Left renal cortex interstitium (tissue), 4 donors: ENCODE measurements at places on chromosomes 2 and 18.

GRCh38 chr2:109284826-109285225, 155.8 kb downstream of the SH3RF3 start:
- DNase-seq, result no peak

DNA sequence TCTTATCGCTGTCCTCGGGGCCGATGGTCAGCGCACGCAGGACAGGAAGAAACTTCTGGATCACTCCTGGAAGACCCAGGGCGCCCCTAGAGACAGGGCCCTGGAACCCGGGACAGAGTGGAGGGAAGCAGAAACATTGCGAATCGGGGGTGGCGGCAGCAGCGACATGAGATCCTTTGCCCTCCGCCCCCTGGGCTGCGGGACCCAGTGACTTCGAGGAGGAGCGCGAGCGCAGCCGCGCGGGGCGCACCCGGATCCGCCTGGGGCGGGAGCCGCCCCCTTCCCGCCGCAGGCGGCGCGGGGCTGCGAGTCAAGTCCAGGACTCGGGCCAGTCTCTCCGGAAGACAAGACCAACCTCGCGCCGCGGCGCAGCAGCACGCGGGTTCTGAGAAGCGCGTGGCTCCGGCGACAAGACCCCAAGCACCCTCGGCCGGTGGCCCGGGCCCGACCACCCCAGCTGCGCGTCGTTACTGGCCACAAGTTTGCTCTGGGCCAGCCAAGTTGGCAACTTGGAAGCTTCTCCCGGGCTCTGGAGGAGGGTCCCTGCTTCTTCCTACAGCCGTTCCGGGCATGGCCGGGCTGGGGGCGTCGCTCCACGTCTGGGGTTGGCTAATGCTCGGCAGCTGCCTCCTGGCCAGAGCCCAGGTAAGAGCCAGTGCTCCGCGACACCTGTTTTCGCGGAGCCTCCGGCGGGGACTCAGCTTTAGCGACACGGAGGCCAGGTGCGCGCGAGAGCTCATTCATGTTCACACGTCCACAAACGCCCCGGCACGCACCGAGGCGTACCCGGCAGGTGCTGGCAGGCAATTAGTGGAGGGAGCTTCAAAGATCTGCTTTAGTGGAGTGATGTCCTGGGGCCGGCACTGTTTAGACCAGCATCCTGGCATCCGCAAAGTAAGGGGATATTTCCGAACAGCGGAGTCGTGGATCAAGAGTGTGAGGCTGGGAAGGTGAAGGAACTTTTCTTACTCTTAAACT, at the start of gene PTH2R:
Gene PTH2R, plus strand, starts transcription at position 319 of the 978 bp plus-strand sequence. Its CDS starts 252 bp downstream, at position 571.
- DNase-seq, result no peak

DNA sequence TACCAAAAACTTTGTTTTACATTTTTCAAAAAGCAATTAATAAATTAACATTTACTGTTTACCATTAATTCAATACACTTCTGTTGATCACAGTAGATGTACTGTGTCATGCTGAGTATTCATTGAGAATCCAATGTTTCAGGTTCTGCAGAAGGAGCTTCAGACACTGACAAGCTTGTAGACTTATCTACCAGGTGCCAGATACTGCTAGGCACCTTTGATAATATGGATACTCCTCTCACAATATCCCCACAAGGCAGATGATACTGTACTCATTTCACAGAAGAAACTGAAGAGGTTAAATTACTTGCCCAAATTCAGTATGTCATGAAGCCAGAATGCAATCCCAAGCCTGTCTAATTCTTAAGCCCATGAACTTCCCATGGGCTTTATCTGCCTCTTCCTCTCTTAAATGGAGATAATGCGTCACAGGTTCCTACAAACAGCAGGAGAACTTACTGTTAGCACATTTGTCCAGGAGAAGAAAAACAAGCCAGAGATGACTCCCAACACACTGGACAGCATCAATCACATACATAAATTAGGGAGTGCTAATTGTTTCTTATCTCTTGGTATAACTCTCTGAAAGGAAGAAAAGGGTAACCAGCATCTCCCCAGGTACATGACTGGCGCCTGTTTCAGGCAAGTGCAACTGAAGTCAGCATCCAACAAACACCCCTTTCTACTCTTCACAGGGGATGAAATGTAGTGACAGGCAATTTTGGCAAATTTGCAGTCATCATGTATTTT, 27.4 kb downstream of the ITSN2 start:
- DNase-seq, result no peak

- DNase-seq, result no peak
Observed at GRCh38 chr2:239911641-239912071, 113.5 kb downstream of the NDUFA10 start.

DNA sequence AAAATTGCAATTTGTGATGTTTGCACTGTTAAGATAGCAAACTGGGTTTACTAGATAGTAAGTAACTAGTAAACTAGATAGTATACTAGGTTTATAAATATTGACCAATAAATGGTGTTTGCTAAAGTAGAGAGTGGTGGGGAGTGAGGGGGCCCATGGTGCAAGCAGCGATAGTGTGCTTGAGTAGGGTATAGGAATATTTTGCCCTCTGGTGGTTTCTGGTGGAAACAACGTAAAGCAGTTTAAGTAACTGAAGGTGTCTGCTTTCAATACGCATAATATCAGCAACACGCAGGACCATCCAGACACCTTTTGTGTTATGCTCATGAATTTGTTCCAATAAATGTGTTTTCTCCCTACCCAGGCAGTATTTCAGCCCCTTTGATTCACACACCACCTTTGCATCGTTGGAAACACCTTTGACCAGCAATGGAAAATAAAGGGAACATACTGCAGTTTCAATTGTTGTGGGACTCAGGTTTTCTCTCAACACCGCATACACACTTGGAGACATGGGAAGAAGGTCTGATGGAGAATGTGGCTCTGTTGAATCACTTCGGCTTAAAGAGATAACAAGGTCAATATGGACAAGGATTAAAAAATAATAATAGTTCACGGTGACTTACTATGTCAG, 16.7 kb upstream of the STAT1 start:
- DNase-seq, result no peak

- no peak for DNase-seq
Observed at GRCh38 chr2:15968280-15969178, 28.2 kb downstream of the MYCN start.

- DNase-seq, result no peak
Observed at GRCh38 chr18:48943333-48943732, 7.4 kb downstream of the SMAD7 start.

- peak; percentile 26 for DNase-seq
Observed at GRCh38 chr18:55510809-55511208, 77.2 kb downstream of the TCF4 start.

DNA sequence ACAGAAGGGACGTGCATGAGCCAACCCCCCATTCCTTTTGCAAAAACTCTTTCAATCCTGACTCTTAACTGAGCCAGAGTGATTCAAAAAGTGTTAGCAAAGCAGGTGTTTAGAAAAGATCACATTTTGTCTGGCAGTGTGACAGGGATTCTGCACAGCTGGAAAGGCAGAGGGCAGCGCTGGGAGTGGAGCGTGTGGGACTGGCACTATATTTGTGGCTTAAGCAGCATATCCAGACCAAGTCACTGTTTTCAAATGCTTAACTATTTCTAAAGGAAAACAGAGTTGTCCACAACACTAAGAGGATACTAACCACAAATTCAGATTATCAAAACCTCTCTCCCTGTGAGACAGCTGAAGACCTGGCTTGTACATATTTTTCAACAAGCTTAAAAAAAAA, 19.0 kb downstream of the CABYR start:
- DNase-seq, result no peak

DNA sequence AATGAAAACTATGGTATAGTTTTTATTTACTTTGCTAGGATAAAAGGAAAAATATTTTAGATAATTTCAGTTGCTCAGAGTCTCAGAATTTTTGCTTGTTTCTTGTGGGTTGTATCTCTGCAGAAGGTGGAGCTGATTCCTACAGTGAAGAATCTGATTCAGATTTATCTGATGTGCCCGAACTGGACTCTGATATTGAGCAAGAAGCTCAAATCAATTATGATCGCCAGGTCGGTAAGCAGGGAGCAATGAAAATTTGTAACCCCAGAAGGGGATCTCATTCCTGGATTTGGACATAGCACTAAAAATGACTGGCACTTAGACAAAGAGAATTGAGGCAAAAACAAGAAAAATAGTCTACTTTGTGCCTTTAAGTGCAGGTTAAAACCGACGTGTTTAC, 140.2 kb downstream of the EML6 start:
- no peak for DNase-seq

GRCh38 chr2:24083567-24084385, 858 bp downstream of the TP53I3 start:
- DNase-seq, result peak; percentile 60

- no peak for DNase-seq
Observed at GRCh38 chr18:7367336-7367735, 136.4 kb downstream of the LRRC30 start.

- DNase-seq, result no peak
Observed at GRCh38 chr2:128308284-128308731, 10.4 kb downstream of the HS6ST1 start.

- no peak for DNase-seq
Observed at GRCh38 chr2:207408086-207408794, 121.5 kb upstream of the CREB1 start.

- no peak for DNase-seq
Observed at GRCh38 chr18:56306797-56307196, 331.6 kb downstream of the TXNL1 start.

- no peak for DNase-seq
Observed at GRCh38 chr2:174574657-174575056, 22.9 kb downstream of the WIPF1 start.

GRCh38 chr18:12885500-12885899, 1.5 kb upstream of the PTPN2 start:
- DNase-seq, result no peak

- no peak for DNase-seq
Observed at GRCh38 chr2:118012778-118013177, 1.1 kb downstream of the CCDC93 start.

GRCh38 chr2:68466361-68466777, 725 bp downstream of the FBXO48 start:
- DNase-seq, result peak; percentile 31

- no peak for DNase-seq
Observed at GRCh38 chr2:46836295-46837111, 79.1 kb downstream of the MCFD2 start.

- DNase-seq, result no peak
Observed at GRCh38 chr2:198273660-198274059, 469.3 kb downstream of the PLCL1 start.

DNA sequence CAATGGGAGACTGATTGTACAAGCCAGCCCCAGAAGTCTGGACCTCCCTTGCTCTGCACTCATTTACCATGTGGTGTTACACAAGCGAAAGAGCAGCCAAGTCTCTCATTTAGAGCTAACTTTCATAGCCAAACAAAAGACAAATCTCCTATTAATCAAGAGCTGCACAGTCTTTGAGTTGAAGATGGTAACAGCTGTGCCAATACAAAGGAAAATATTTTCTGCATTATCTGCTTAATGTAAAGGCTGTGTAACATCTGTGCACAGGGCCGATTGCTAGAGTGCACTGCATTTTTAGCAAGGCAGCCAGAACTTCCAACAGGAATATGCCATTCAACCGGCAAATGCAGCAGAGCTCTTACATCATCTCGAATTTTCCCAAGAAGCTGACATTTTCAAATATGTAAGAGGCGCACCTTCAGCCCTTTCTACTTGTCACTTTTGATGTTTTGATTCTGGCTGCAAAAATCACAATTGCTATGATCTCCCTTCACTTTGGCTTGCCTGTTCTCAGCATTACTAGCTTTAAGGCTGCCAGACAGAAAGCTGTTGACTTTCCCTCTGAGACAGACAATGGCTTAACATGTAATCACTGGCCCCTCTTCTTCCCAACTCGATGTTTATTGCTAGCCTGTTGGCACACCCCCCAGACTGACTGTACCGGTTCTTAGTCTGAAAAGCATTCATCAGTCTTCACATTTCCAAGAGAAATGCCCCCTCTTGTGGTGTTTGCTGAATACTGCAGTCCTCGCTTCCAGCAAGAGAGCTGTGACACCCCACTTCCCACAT, 96.9 kb upstream of the TANK start:
- peak; percentile 79 for DNase-seq

- DNase-seq, result no peak
Observed at GRCh38 chr2:240820607-240821428, 799 bp upstream of the KIF1A start.

- DNase-seq, result no peak
Observed at GRCh38 chr2:136134126-136134525, 16.2 kb upstream of the CXCR4 start.

DNA sequence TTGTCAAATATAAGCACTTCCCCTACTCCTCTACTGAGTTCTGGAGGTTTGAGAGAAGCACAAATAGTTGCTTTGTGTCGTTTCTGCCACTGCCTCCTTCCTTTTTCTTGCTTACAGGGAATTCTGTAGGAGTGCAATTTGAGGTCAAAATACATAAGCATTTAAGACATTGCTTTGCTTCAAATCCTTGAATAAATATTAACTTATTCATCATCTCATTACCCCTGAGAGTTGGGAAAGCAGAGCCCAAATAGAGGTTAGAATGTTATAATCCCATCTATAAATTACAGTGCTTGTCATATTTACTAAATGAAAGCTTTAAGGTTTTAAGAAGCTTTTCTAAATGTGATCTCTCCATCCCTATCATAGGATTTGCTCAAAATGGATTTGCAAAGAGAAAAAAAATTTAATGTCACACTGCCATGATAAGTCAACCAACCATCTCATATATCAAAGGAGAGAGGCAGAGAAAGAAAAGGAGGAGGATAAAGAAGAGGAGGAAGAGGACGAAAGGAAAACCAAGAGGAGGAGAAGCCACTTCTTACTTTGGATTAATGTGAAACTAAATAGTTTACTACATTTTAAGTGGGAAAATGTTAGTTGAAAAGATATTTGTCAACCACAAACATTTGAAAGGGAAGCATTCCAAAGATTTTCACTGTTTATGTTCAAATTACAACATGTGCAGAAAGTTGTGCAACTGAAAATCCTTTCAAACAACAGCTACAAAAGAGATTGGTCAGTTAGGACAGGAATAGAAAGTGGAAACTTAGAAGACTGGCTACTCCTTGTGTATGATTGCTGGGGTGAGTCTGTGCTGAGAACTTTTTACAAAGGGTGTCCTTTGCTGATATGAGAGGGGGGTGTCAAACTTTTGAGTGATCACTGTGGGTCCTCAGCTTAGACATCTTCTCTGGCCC, 277.3 kb upstream of the FN1 start:
- DNase-seq, result no peak

GRCh38 chr2:68172521-68172920, 14.8 kb downstream of the PNO1 start:
- no peak for DNase-seq

DNA sequence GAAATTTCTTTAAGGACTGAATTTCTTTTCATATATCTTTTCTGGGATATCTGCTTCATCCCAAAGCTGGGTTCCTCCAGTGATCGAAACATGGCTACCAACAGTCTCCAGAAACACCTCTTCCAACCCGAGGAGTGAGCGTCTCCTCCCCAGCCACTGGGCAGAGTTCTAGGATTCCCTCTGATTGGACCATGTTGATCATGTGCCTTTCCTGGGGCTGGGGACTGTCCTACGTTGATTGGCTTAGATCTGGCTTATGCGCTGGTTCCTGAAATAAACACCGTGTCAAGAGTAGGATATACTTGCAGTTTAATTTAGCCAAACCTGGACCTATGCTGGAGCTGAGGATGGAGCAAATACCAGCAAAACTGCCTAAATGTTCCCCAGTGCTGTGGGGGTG, 55.5 kb upstream of the SLC16A14 start:
- no peak for DNase-seq

GRCh38 chr2:234003972-234004617, 46.4 kb upstream of the SPP2 start:
- no peak for DNase-seq

GRCh38 chr2:73594251-73594650, 48.0 kb downstream of the NAT8 start:
- DNase-seq, result no peak
